ENCODE measurements at places on chromosomes 7 and 10.

- DNase-seq: no peak
Observed at GRCh38 chr7:28076423-28077200, 104.0 kb downstream of the JAZF1 start.

DNA sequence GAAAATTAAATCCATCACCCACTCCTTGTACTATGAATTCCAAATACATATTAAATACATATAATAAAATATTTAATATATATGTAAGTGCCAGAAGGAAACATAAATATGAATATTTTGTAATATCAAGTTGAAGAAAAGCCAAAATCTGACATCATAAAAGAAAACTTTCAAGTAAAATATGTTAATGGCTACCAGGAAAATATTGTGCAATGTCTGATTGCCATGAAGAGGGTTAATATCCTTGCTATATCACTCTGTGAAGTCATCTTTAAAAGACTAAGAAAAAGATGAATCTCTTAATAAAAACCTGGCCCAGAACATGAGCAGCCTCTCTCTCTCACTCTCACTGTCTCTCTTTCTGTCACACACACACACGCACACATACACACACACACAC, 130.2 kb downstream of the EGFR start:
- no peak for DNase-seq

GRCh38 chr10:132510174-132510611, 27.4 kb upstream of the INPP5A start:
- DNase-seq: no peak

- DNase-seq: peak; percentile 14
Observed at GRCh38 chr7:158957921-158958491, 101.6 kb downstream of the DYNC2I1 start.

- DNase-seq: no peak
Observed at GRCh38 chr10:76786504-76787072, 851.0 kb downstream of the KCNMA1 start.

DNA sequence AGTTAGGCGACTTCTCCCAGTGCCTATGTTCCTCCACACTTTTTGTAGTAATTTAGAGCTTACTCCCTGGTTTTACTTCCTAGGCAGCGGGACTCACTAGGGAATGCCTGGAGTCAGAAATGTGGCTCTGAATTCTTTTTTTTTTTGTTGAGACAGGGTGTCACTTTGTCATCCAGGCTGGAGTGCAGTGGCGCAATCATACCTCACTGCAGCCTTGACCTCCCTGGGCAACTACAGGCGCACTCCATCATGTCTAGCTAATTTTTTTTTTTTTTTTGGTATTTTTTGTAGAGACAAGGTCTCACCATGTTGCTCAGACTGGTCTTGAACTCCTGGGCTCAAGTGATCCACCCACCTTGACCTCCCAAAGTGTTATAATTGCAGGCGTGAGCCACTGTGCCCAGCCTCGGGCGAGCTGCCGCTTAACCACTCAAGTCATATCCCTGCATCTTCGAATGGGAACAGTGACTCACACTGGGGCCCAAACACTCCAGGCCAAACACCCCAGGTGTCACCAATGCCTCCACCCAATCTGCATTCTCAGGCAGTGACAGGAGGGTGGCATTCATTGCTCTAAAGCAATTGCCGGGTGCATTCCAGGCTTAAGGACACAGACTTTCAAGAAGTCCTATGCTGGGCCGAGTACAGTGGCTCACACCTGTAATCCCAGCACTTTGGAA, 19.6 kb downstream of the RGS10 start:
- DNase-seq: no peak

DNA sequence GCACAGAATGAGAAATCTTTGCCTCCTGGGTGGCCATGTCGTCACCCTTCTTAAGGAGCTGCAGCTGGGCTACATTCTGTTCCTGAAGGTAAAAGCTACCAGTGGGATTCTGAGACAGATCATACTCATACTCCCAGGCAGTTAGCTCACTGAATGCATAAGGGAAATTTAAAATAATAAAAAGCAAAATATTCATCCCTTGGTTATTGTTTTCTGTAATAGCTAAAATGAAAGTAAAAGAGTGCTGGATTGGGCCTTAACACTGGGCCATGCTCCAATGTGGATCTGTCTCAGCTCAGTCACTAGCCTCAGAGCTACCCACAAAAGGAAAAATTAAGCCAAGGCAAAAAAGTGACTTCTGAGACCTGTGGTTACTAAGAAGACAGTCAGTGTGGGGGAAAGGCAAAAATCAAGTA, 8.9 kb upstream of the DYNC2I1 start:
- DNase-seq: no peak

DNA sequence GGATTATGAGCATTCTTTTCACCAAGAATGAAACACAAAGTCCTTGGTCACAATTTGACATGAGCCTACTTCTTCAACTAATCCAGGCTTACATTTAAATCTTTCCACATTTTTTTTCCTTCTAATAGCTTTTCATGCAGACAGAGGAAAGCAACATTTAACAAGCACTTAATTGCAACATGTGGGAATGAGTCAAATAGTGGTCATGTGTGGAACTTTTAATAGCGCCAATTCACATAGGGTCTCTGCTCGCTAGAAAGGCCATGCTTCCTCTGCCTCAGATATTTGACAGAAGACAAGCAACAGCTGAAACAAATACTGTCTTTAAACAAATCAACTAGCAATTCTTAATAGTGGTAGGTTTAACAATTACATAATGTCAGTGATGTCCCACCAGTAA, 285.9 kb upstream of the ETV1 start:
- no peak for DNase-seq

DNA sequence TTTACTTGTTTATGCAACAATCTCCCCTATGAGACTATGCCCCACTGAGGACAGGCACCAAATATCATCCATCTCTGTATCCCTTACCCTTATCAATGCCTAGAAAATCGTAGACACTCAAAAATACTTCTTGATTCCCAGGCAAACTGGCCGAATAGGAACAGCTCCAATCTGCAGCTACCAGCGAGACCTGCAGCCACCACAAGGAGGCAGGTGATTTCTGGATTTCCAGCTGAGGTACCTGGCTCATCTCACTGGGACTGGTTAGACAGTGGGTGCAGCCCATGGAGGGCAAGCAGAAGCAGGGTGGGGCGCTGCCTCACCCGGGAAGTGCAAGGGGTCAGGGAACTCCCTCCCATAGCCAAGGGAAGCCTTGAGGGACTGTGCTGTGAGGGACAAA, 10.8 kb upstream of the PPP1R3C start:
- DNase-seq: no peak

DNA sequence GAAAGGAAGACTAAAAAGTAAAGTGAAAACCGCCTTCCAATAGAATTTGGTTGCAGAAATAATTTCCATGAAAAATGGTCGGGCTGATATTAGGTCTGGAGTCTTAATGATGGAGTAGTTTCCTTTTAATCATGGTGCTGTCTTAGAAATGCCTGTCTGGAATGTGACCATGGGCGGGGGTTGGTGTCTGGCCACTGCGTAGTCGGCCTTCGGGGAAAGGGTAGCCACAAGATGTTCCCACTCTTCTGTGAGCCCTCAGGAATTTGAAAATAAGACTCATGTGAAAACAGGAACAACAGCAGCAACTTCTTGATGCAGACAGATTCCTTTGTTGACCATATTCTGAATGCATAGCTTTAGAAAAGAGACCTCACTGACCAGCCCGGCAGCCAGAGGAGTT, 176.8 kb downstream of the KIAA1217 start:
- DNase-seq: no peak

- no peak for DNase-seq
Observed at GRCh38 chr7:74554178-74554577, 100.5 kb downstream of the GTF2IRD1 start.

- DNase-seq: no peak
Observed at GRCh38 chr10:6995341-6995740, 415.3 kb upstream of the PRKCQ start.

GRCh38 chr10:98886686-98887085, 349.0 kb downstream of the HPSE2 start:
- no peak for DNase-seq

- no peak for DNase-seq
Observed at GRCh38 chr7:158997471-158997870, 141.1 kb downstream of the DYNC2I1 start.

All from NCI-H1694 (cell line).